Left kidney (tissue), 8 donors: ENCODE measurements at places on chromosomes 7 and 10.

- no peak for DNase-seq
Observed at GRCh38 chr10:15670880-15671279, 48.8 kb downstream of the ITGA8 start.

DNA sequence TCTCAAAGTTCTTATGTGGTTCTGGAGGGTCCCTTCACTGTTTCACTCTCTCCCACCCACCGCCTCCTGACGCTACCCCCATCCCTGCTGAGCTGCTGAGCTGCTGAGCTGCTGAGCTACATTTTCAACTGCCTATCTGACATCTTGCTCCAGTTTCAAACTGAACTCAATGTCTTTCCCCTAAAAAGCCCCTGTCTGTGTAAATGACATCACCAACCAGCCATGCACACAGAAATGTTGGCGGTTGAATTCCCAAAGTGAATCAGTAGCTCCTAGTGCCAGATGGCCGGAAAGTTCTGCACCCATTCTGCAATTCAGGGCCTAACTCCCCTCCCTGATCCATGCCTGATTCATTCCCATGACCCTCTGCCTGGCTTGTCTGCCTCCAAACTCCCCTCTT, 71.2 kb downstream of the WNT2 start:
- no peak for DNase-seq

DNA sequence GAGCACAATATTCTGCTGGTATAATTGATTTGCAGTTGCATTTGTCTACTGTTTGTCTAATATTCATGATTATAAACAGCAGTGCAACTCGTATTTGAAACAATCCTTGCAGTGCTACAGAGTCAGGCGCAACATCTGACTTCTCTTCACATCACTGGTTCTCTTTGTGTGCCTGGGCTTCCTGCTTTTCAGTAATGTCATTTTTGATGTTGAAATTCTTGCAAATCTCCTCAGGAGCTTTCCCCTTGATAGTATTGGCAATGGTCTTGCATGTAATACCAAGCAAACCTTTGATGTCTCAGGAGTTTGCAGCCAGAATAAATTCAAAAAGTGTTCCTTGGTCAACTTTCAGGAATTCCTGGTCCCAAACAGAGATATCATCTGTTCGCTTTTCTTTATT, 20.2 kb downstream of the HPS6 start:
- DNase-seq, result no peak

GRCh38 chr7:50957855-50958254, 175.2 kb upstream of the GRB10 start:
- DNase-seq, result no peak

- peak; percentile 57 for DNase-seq
Observed at GRCh38 chr10:132469197-132469884, 68.2 kb upstream of the INPP5A start.

GRCh38 chr7:129858490-129858889, 94.3 kb downstream of the UBE2H start:
- no peak for DNase-seq

DNA sequence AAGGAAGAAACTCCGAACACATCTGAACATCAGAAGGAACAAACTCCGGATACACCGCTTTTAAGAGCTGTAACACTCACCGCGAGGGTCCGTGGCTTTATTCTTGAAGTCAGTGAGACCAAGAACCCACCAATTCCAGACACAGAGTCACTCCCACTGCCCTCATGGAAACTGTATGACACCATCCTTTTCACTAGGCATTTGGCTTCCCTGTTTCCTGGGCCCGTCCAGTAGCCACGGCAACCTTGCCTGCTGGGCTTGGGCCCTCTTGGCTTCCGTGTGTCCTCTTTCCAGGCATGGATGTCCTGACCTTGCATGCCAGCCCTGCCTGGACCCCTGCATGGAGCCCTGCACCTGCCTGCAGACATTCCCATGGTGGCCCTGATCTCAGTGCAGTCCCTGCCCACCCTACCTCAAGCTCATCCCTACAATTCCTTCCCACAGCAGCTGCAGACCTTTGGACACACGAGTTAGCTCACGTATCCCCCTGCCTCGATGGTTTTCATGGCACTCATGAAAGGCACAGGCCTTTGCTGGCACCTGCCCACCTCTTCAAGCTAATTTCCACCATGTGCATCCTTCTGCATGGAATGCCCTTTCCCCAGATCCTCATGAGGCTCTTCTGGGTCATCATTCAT, 6.7 kb downstream of the SH2D4B start:
- no peak for DNase-seq

- no peak for DNase-seq
Observed at GRCh38 chr7:108453320-108453719, 2.9 kb downstream of the NRCAM start.

GRCh38 chr7:35038354-35038753, 1.1 kb upstream of the DPY19L1 start:
- no peak for DNase-seq

- DNase-seq, result no peak
Observed at GRCh38 chr7:116630932-116631671, 40.9 kb upstream of the MET start.

- no peak for DNase-seq
Observed at GRCh38 chr7:80883154-80884025, 35.5 kb downstream of the SEMA3C start.

DNA sequence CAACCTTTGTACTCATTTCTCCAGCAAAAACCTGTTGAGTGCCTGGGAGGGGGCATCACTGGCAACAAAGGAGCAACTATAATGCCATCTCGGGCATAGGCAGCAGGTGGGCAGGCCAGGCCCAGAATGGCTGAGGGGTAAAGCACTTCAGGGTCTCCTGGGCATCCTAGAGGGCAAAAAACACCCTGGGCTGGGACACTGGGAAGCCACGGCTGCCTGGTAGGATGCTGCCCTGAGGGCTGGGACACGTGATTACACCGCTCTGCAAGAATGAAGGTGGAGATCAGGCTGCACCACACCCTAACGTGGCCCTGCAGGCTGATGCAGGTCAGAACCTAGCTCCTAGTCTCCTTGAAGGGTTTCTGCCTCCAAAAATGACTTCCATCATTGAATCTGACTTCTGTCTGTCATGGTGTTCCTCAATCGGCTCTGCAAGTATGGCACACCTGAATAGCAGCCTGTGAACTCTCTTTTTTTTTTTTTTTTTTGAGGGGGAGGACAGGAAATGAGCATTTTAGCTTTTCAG, 4.5 kb upstream of the TRAPPC14 start:
- DNase-seq, result no peak
